ENCODE measurements at places on chromosomes 2 and 18. TPM values are rescaled to one million over a fixed set of nuclear protein-coding genes. Genes with fewer than 3 reads are reported as not detected.

Gene ZC3H6
- 5.9 TPM for total RNA-seq

Gene ANTXR1
- total RNA-seq, result 89.3 TPM

Gene EMILIN1
- total RNA-seq, result 283 TPM

Gene ANO7
- 1.0 TPM for total RNA-seq

Gene VWC2L
- not detected for total RNA-seq

Gene LYPD6B
- total RNA-seq, result 0.10 TPM

Gene RSAD2
- total RNA-seq, result 0.33 TPM

Gene GATA6
- total RNA-seq, result 40.3 TPM

Gene NTSR2
- not detected for total RNA-seq

Gene STPG4
- total RNA-seq, result 0.20 TPM

Gene RNF152
- 36.8 TPM for total RNA-seq

Gene ANKRD53
- 0.30 TPM for total RNA-seq

Gene B3GNT7
- 1.1 TPM for total RNA-seq

Gene SERPINB13
- not detected for total RNA-seq

Gene DPP4
- total RNA-seq, result 39.1 TPM

Gene UGT1A9
- total RNA-seq, result not detected

Gene SLC4A3
- total RNA-seq, result 4.0 TPM

All from smooth muscle cell of the pulmonary artery (primary cell).